ENCODE measurements at places on chromosomes 12 and 14.

- no peak for DNase-seq
Measured at GRCh38 chr12:107580750-107581618, 104.6 kb upstream of the PWP1 start.

DNA sequence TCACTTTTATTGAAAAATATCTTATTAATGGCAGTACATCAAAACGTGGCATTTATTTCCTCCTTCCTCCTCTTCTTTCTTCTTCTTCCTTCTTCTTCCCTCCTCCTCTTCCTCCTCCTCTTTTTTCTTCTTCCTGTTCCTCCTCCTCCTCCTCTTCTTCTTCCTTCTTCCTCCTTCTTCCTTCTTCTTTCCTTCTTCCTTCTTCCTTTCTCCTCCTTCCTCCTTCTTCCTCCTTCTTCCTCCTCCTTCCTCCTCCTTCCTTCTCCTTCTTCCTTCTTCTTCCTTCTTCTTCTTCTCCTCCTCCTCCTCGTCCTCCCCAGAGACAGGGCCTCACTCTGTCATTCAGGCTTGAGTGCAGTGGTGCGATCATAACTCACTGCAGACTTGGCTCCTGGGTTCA, 457.2 kb downstream of the AEBP2 start:
- DNase-seq = no peak

DNA sequence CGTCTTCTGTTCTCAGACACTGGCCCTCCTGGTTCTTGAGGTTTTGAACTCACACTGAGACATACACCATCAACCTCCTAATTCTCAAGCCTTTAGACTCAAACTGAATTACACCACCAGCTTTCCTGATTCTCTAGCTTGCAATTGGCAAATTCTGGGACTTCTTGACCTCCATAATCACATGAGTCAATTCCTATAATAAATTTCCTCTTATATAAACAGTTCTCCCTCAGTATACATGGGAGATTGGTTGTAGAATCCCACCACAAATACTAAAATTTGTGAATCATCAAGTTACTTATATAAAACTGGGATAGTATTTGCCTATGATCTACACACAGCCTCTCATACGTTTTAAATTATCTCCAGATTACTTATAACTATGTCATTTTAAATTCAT, 162.2 kb downstream of the DIO2 start:
- no peak for DNase-seq

- DNase-seq = no peak
Measured at GRCh38 chr12:15336768-15337553, 14.7 kb downstream of the PTPRO start.

- no peak for DNase-seq
Measured at GRCh38 chr12:27048822-27049752, 26.7 kb downstream of the MED21 start.

DNA sequence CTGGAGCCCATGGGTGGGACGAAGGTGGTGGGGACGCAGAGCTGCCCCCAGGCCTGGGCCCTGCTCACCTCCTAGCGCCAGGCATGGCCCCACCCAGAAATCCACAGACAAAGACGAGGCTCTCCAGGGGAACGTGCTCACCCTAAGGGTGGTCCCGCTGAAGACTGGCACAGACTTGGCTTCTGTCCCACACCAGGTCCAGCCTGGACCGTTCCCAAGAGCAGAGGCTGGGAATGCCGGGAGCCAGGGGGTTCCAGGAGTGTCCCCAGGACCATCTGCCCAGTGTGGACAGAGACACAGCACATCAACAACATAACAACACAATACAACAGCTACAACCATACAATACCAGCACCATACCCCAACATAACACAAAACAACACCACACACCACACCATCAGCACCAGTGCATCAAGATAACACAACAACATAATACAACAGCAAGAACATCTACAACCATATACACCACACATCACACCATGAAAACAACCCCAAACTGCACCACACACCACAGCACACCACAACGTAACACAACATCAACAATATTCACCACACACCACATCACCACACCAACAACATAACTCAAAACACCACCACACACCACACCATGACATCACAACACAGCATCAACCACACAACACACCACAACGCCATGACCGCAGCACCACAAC, 329.6 kb downstream of the ADGRD1 start:
- no peak for DNase-seq

- no peak for DNase-seq
Measured at GRCh38 chr12:72432037-72432604, 160.0 kb downstream of the TRHDE start.

- peak; percentile 99 for DNase-seq
Measured at GRCh38 chr12:3928538-3929184, 55.5 kb upstream of the PARP11 start.

DNA sequence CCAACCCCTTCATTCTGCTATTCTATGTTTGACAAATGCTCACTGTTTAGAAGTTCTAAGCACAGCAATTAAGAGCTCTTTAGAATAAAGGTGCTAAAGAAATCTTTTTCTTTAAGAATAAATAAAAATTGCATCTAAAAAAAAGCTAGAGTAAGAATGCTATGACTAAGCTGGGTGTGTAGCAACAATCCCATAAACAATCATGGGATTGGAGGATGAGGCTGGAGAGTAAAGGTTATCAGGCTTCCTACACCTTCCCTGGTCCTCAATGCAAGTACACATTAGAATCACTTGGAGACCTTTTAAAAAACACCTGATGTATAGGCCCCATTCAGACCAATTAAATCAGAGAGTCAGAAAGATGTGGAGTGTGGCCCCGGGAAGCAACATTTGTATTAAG, 88.3 kb downstream of the CIT start:
- no peak for DNase-seq

Measured in hematopoietic multipotent progenitor cell (in vitro differentiated cells).